ENCODE measurements at places on chromosomes 3 and 15.

DNA sequence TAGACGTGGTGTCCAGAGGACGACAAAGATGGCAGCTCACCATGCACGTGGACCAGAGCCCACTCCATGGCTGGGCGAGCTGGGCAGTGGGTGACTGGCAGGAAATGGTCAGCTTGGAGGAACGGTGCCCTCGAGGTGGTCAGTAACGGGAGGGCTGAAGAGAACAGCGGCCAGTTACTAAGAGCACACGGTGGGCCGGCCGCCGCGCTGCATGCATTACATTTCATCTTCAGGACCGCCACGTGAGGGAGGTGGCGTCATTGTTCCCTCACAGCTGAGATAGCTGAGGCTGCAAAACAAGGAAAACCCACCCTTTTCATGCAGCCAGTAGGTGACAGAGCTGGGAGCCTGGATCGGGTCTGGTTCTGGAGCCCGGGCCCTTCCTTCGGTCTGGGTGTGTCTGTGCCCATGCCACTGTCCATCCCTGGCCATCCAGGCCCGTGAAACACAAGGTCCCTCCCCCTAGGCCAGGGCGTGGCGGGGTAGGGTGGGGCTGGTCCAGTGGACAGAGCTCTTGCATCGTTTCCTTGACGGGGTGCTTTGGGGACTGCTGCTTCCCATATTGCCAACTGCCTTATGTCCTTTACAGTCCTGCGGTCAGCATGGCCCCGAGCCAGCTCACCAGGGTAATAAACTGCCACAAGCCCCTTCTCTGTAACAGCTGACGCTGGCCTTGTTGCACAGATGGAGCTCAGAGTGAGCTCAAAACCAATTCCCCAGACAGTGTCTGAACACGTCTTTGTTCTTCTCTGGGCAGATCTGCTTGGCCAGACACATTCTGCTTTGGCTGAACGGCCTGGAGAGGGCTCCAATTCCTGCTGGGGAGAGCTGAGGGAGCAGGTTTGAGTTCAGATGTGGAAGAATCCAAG lies 51.8 kb downstream of the RGMA start:
- H3K36me3 ChIP-seq, result no peaks in the 10 kb centered on the region
- no peak overlapping the region for H3K27ac ChIP-seq
- H3K4me1 ChIP-seq, result peaks cover 4% of the 10 kb centered on the region
- H3K4me3 ChIP-seq, result no peak overlapping the region

GRCh38 chr15:63982381-63982854 lies 63.9 kb downstream of the DAPK2 start:
- no peaks in the 10 kb centered on the region for H3K4me1 ChIP-seq
- no peaks in the 10 kb centered on the region for H3K27me3 ChIP-seq
- no peak overlapping the region for H3K4me3 ChIP-seq
- H3K36me3 ChIP-seq, result no peaks in the 10 kb centered on the region

- H3K36me3 ChIP-seq, result no peaks in the 10 kb centered on the region
- DNase-seq, result no peak
- H3K4me3 ChIP-seq, result no peak overlapping the region
- H3K27ac ChIP-seq, result no peak overlapping the region
- H3K27me3 ChIP-seq, result peaks cover 7% of the 10 kb centered on the region
Observed at GRCh38 chr3:142866841-142867631, 21.8 kb downstream of the PCOLCE2 start.

DNA sequence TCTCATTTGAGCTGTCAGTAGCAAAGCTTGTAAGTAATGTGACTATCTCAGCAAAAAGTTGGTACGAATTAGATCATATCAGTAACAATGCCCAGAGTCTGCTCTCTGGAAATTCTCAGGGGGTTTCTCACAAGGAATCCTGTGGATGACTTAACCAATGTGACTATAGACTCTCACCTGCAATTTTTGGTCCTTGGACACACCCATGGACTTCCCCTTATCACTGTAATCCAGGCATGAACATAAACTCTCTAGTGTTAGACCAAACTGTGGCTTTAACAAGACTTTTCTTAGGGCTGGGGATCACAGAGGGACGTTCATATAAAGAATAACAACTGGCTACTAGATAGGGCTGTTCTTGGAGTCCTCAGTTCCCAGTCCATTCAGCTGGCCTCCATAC lies 3.9 kb upstream of the ZNF80 start:
- H3K27ac ChIP-seq, result peak overlapping the region; percentile 27
- H3K36me3 ChIP-seq, result peaks cover 24% of the 10 kb centered on the region
- H3K27me3 ChIP-seq, result no peaks in the 10 kb centered on the region
- DNase-seq, result no peak
- peaks cover 31% of the 10 kb centered on the region for H3K4me1 ChIP-seq
- no peak overlapping the region for H3K4me3 ChIP-seq

GRCh38 chr15:29071232-29071881 lies 185.6 kb downstream of the APBA2 start:
- H3K4me1 ChIP-seq, result peaks cover 4% of the 10 kb centered on the region
- peaks cover 12% of the 10 kb centered on the region for H3K36me3 ChIP-seq
- H3K27ac ChIP-seq, result no peak overlapping the region
- no peak for DNase-seq

GRCh38 chr15:75348562-75349350 lies 1.9 kb downstream of the NEIL1 start:
- H3K27me3 ChIP-seq, result peaks cover 1% of the 10 kb centered on the region
- H3K4me3 ChIP-seq, result peak overlapping the region; percentile 46
- peaks cover 25% of the 10 kb centered on the region for H3K36me3 ChIP-seq
- DNase-seq, result no peak
- H3K4me1 ChIP-seq, result peaks cover 28% of the 10 kb centered on the region

GRCh38 chr15:79089331-79089889 lies 1.2 kb downstream of the RASGRF1 start:
- no peak for DNase-seq
- no peaks in the 10 kb centered on the region for H3K36me3 ChIP-seq
- H3K27ac ChIP-seq, result no peak overlapping the region
- H3K27me3 ChIP-seq, result peaks cover 45% of the 10 kb centered on the region

DNA sequence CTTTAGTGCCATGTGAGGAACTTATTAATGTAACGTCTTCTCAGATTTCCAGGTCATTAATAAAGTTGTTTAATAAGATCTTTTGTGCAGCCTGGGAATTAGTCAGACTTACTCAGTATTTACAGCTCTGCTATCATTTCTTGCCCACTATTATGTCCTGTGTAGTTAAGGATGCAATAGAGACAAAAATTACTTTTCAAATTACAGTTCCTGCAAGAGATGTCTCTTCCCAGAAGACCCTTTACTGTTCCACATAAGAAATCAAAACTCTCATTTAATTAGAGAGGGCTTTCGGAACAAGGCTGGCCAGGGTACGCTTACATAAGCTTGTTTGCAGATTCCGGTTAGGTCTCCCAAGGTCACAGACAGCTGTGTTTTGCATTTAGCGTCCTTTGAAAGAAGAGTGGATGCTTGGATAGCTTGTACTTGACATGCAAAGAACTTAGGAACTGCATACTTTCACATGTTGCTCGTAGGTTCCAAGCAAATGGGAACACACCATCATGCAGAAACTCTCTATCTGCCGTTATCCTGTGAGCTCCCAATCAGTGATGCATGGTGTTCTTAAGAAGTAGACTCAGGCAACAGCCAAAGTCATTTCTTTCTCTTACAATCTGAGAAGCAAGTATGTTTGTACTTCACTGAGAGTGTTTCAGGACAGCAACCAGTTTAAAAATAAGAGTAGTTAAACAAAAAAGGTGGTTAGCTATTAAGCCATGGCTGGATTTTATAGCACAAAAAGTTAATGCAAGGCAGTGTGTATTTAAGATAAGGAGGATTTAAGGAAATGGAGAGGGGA lies 37.4 kb downstream of the FILIP1L start:
- H3K27me3 ChIP-seq, result no peaks in the 10 kb centered on the region
- H3K36me3 ChIP-seq, result peaks cover 10% of the 10 kb centered on the region
- peak overlapping the region; percentile 64 for H3K27ac ChIP-seq
- H3K4me1 ChIP-seq, result peaks cover 42% of the 10 kb centered on the region
- DNase-seq, result no peak
- H3K4me3 ChIP-seq, result no peak overlapping the region

GRCh38 chr3:168081171-168081771 lies 14.5 kb downstream of the GOLIM4 start:
- no peak overlapping the region for H3K27ac ChIP-seq
- H3K27me3 ChIP-seq, result no peaks in the 10 kb centered on the region
- peaks cover 6% of the 10 kb centered on the region for H3K4me1 ChIP-seq
- no peak for DNase-seq
- no peak overlapping the region for H3K4me3 ChIP-seq

DNA sequence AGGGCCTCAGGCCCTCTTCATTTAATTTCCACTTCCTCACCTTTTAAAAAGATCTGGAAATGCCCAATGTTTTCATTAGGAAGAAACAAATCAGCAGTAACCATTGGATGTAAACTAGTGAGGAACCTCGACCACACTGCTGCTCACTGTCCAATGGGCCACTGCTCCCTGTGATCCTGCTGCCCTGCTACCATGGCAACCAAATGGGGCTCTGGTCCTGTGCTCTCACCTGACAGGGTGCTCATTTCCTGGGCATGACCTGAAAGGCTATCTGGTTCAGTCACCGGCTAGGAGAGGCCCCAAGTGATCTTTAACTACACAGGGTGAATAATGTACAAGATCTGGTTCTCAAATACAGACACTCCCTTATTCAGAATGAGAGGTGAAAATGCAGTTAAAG lies 54.6 kb downstream of the ARHGEF3 start:
- no peaks in the 10 kb centered on the region for H3K27me3 ChIP-seq
- H3K4me1 ChIP-seq, result peaks cover 38% of the 10 kb centered on the region
- no peak for DNase-seq
- H3K36me3 ChIP-seq, result peaks cover 80% of the 10 kb centered on the region
- H3K27ac ChIP-seq, result peak overlapping the region; percentile 61
- H3K4me3 ChIP-seq, result no peak overlapping the region

GRCh38 chr15:64842986-64843561 lies 1.4 kb downstream of the PLEKHO2 start:
- DNase-seq, result no peak
- H3K4me3 ChIP-seq, result peak overlapping the region; percentile 86
- H3K27me3 ChIP-seq, result no peaks in the 10 kb centered on the region
- H3K36me3 ChIP-seq, result peaks cover 6% of the 10 kb centered on the region

DNA sequence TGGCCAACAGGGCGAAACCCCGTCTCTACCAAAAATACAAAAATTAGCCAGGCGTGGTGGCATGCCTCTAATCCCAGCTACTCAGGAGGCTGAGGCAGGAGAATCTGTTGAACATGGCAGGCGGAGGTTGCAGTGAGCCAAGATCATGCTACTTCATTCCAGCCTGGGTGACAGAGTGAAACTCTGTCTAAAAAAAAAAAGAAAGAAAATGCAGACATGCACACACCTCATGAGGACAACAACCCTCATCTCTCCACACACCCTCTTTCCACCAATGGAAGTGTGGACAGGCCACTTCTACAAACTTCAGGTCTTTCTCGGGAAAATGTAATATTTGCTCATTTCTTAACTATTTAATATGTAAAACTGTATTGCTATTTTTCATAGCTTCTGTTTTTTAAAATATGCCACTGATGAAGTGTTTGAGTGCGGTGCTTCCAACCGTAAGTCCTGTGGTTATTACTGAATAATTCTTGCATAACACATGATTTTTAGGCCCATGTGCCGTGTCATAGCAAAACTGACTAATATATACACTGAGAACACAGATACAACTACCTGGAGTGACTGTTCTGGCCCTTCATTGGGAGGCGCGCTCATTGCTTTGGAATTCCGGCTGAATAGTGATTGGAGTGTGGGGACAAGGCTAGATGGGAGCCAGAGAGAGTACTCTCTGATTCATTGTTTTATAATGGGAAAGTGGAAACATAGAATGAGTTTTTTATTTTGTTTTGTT lies 23.1 kb downstream of the LRRC31 start:
- peaks cover 3% of the 10 kb centered on the region for H3K27me3 ChIP-seq
- no peak overlapping the region for H3K4me3 ChIP-seq
- no peaks in the 10 kb centered on the region for H3K4me1 ChIP-seq
- H3K36me3 ChIP-seq, result no peaks in the 10 kb centered on the region

GRCh38 chr15:88179562-88179961 lies 77.0 kb downstream of the NTRK3 start:
- DNase-seq, result no peak
- no peaks in the 10 kb centered on the region for H3K36me3 ChIP-seq
- H3K27me3 ChIP-seq, result no peaks in the 10 kb centered on the region
- no peak overlapping the region for H3K4me3 ChIP-seq
- H3K27ac ChIP-seq, result no peak overlapping the region
- no peaks in the 10 kb centered on the region for H3K4me1 ChIP-seq

DNA sequence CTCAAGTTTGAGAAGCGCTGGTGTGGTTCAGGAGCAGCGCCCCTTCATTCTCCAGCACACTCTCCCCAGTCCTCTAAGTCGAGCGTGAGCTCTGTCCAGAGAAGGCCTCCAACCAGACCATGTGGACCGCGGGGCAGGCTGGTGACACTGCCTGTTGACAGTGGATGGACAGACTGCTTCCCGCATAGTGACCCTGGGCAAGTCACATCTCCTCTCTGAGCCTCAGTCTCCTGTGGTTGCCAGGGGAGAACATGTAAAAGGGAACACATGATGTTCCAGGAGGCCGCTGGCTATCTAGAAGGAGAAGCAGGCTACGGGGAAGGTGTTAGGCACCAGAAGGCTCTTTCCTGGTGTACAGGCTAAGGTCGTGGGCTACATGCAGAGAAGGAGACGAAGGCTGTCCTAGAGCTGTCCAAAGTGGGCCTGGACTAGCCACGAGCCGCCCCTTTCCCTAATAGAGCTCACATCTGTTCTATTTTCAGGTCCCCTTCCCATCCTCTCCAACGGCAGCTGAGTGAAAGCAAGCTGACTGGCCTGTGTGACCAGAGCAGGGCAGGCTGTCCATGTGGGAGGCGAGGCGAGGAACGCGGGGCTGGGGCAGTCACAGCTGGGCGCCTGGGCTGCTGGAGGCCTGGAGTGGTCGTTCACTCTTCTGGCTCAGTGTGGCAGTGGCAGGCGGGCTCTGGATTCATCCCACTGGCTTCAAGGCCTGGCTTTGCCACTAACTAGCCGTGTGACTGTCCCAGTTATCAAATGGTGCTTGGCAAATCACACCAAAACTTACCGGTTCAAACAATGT lies 11.1 kb downstream of the ISG20 start:
- H3K4me3 ChIP-seq, result peak overlapping the region; percentile 73
- H3K27me3 ChIP-seq, result no peaks in the 10 kb centered on the region
- H3K36me3 ChIP-seq, result peaks cover 28% of the 10 kb centered on the region
- no peak for DNase-seq
- peak overlapping the region; percentile 98 for H3K27ac ChIP-seq

GRCh38 chr3:130412991-130413560 lies 67.6 kb downstream of the COL6A5 start:
- H3K4me3 ChIP-seq, result no peak overlapping the region
- no peak for DNase-seq
- H3K4me1 ChIP-seq, result no peaks in the 10 kb centered on the region
- no peaks in the 10 kb centered on the region for H3K36me3 ChIP-seq

DNA sequence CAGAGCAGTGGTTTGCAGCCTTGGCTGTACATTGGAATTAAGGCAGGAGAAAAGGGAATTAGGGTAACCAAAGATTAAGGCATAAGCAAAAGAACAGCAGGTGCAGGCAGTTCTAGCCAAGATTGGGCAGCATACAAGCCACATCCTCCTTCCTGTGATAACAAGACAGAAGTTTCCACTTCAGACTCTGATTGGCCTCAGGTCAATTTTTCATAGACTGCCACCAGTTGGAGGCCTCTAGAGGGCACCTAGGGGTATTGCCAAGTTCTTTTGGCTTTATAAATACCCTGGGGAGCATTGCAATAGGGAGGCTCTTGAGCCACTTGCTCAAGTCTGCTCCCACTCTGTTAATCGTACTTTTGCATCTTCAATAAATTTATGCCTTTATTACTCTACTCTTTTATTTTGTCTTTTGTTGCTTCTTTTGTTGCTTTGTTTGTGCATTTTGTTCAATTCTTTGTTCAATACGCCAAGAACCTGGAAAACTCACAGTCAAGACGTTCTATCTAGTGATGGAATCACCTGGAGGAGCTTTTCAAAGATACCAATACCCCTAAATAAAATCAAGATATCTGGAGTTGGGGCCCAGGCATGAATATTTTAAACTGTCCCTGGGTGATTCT lies 32.2 kb upstream of the FMN1 start:
- no peaks in the 10 kb centered on the region for H3K27me3 ChIP-seq
- H3K27ac ChIP-seq, result no peak overlapping the region
- no peaks in the 10 kb centered on the region for H3K36me3 ChIP-seq
- DNase-seq, result peak; percentile 44
- peaks cover 2% of the 10 kb centered on the region for H3K4me1 ChIP-seq

All from activated CD8-positive, alpha-beta T cell treated with anti-CD3 and anti-CD28 coated beads for 36 hours (primary cell).